ENCODE measurements at places on chromosomes 7 and 10.

GRCh38 chr7:135527025-135527424 is 17.1 kb upstream of the CNOT4 start:
- DNase-seq, result no peak

- no peak for DNase-seq
Measured at GRCh38 chr10:69070951-69071350, 17.0 kb upstream of the SRGN start.

GRCh38 chr7:16193631-16194030 is 227.7 kb downstream of the CRPPA start:
- no peak for DNase-seq

DNA sequence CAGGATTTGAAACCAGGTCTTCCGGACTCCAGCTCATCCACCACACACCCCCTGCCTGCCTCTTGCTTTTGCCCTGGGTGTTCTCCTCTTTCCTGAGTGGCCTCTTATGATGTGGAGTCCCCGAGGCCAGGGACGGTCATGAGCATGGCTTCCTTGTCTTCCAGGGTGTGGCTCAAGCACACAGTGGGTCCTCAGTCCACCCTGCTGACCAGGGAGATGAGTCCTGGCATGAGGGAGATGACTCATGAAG is 32.8 kb downstream of the DNAJB12 start:
- DNase-seq, result no peak

- peak; percentile 27 for DNase-seq
Measured at GRCh38 chr7:42854571-42855118, 57.2 kb downstream of the C7orf25 start.

DNA sequence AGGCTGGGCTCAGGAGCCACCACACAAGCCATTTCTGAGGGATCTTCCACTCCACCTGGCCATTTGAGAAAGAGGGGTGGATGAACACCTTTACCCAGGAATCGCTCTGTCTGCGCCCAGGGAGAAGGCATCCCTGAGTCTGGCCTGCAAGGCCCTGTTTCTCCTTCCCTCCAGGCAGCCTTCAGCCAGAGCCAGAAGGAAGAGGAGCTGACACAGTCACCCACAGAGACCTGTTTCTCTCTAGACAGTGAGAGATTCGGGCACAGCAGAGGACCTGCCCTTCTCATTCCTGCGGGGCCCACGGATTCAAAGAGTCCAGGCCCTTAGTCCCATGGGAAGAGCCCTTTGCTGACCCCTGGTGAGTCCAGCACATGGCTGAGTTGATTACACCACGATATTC is 127.5 kb upstream of the TNS3 start:
- DNase-seq, result no peak

DNA sequence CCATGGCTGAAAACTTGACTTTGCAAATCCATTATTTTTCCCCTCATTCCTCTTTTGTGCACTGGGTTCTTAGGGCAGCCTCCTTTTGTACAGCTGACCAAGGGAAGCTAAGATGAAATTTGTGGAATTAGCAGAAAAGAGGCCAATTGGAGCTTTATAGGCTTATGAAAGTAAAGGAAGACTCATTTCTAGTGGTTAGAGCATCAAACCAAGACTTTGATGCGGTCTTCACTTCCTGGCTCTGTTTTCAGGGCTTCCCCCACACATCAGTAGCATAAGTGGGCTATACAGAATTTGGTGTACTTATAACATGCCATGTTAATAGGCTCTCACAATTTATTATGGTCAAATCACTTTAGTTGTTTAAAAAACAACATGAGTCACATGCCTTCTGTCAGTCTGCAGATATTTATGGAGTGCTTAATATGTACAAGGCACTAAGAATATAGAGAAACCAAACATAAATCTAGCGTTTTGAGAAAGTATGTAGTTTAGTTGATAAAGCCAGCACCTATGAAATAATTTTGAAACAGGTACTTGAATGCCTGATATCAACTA is 5.7 kb downstream of the AUTS2 start:
- DNase-seq, result no peak

GRCh38 chr7:4607311-4607729 is 74.8 kb upstream of the FOXK1 start:
- DNase-seq, result no peak

DNA sequence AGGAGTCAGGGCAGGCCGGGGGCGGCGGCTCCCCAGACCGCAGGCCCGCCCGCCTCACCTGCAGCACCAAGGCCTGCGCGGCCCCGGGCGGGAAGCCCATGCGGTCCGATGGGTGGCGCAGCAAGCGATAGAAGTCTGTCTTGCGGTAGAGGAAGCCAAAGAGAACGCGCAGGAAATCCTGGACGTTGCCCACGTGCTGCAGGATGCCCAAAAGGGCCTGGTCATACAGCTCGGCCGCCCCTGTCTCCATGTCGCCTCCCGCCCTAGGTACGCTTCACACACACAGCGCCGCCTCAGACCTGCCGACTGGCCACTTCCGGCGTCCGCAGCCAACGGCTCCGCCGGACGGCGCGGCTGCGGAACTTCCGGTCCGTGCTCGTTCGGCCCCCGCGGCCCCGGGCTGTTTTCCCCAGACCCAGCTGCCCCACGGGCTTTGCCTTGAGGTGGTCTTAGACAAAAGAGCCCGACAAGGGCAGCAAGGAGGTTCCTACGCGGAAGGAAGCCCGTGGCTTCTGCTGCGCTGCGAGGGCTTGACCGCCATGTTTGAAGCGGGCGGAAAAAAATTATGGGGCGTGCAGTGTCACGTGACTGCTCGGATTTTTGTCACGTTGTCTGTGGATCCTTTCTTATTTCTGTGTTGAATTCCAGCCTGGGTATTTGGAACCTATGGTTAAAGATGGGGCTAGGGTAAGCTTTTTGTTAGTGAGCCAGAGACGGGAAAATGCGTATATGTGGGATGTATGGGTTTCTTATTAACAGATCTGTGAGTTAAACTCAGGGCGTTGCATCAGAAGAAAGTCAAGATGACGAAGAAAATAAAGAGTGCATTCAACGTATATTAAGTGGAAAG is at the start of gene NUDCD3:
Gene NUDCD3 (minus strand): TSS at position 308 of the 850 bp plus-strand sequence. CDS start 58 bp downstream, at position 250.
- DNase-seq, result peak; percentile 95

- peak; percentile 16 for DNase-seq
Measured at GRCh38 chr10:46040004-46040403, 6.1 kb downstream of the MSMB start.

DNA sequence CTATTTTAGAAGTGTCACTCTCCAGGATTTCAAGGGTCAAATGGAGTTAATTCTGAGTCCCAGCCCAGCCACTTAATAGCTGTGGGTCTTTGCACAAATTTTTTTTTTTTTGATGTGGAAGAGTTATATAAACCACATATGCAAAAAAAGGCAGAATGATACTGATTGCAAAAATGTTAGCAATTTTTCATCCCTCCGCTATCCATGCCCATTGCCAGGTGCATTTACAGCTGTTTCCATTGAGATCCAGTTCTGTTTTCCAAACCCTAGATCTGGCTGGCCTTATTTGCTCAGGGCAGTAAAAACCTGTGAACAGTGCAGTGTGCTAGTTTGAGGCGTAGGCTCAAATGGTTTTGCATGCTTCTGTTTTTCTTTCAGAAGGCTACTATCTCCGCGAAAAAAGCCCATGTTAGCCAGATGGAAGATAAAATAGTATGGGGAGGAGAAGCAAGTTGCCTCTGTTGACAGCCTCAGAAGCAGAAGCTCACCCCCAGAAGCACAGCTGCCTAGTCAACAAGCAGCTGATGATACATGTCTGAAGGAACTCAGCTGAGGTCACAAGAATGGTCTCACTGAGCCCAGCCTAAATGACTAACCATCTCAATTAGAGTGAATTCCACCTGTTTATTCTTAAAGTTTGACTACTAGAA is 997 bp upstream of the ZNF138 start:
- no peak for DNase-seq

DNA sequence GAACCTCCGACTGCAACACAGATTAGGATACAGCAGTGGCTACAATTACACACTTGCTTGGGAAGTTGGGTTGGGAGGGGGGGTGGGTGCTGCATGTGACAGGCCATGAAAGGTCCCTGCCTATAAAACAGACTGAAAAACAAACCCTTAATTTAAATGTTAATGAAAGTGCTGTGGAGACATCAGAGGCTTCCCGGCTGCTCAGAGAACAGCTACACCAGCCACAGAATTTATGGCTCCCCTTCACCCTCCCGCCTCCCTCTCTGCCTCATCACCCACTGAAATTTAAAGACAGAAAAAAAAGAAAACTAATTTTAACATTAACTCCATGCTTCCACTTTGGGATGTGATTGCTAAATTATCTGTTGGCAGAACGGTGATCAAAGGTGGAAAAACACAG is 34.7 kb downstream of the FBXW4 start:
- DNase-seq, result no peak

DNA sequence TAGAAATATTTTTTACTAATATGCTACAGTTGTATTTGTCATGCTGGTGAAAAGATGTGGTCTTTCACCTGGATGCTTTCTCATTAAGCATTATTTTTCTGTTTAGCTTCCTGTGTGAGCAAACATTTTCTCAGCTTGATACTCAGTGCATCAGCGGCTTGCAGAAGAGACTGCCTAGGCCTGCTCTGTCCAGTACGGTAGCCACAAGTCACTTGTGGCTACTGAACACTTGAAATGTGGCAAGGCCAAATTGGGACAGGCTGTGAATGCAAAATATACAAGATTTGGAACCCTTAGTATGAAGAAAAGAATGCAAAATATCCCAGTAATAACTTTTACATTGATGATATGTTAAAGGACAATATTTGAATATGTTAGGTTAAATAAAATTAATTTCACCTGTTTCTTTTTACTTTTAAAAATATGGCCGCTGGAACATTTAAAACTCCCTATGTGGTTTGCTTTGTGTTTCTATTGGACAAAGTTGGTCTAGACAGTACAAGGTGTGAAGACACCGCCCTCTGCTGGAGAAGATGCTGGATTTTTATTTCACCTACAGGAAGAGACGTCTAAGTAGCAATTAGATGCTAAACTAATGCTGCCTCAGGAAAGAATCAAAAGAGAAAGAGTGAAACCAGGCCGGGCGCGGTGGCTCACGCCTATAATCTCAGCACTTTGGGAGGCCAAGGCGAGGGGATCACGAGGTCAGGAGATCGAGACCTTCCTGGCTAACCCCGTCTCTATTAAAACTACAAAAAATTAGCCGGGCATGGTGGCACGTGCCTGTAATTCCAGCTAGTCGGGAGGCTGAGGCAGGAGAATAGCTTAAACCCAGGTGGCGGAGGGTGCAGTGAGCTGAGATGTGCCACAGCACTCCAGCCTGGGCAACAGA is 5.3 kb downstream of the SRGN start:
- DNase-seq, result peak; percentile 66

GRCh38 chr7:50505553-50506210 is 55.5 kb upstream of the FIGNL1 start:
- DNase-seq, result no peak

DNA sequence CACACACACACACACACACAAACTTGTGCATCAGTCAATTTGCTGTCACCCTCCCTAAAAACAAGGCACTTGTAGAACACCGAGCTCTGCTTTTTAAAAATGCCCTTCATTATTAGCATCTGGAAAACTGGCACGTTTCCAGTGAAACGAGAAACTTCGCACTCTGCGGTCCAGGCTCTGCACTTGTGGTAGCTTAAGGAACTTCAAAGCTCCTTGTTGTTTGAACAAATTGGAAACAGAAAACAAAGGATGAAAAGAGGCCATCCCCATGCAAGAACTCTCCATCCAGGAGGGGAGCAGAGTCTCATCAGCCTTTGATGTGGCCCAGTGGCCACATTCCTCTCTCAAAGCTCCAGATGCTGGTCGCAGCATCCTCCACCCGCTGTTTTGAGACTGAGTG is 105.1 kb downstream of the C10orf90 start:
- peak; percentile 64 for DNase-seq

DNA sequence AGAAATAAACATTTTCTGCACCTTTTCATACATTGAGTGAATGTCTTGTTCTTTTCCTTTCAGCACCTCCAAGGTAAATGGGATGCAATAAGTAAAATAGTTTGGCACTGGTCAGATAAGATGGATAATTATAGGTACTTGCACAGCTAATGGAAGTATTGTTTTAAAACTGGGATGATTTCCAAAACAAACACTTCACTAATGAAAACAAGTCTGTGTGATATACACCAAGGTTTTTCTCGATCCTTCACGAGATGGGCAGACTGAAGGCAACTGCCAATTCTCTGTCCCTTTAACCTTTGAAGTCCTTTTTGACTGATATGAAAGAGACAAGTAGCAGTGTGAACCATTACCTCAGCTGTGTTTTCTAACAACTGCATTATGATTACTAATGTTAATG is 423.8 kb downstream of the GFRA1 start:
- DNase-seq, result no peak

DNA sequence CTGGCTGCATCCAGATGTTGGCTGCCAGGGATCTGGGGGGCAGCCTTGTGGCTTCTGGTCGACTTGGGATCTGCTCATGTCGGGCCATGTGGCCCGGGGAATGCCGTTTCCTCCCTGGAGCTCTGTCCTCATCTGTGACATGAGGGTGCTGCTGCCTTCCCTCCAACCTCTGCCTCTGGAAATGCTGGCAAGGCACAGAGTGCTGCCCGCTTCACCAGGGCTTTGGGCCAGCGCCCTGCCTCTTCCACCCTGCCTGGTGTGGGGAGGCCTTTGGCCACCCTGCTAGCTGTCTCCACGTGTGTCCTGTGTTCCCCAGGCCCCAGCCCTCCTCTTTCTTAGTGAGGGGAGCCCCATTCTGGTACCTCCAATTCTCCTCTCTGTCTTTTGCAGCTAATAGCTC is 5.8 kb upstream of the SMARCD3 start:
- DNase-seq, result no peak

GRCh38 chr7:40674316-40674715 is 539.5 kb downstream of the SUGCT start:
- DNase-seq, result no peak

GRCh38 chr7:149727053-149727898 is 46.1 kb downstream of the ZNF467 start:
- no peak for DNase-seq

DNA sequence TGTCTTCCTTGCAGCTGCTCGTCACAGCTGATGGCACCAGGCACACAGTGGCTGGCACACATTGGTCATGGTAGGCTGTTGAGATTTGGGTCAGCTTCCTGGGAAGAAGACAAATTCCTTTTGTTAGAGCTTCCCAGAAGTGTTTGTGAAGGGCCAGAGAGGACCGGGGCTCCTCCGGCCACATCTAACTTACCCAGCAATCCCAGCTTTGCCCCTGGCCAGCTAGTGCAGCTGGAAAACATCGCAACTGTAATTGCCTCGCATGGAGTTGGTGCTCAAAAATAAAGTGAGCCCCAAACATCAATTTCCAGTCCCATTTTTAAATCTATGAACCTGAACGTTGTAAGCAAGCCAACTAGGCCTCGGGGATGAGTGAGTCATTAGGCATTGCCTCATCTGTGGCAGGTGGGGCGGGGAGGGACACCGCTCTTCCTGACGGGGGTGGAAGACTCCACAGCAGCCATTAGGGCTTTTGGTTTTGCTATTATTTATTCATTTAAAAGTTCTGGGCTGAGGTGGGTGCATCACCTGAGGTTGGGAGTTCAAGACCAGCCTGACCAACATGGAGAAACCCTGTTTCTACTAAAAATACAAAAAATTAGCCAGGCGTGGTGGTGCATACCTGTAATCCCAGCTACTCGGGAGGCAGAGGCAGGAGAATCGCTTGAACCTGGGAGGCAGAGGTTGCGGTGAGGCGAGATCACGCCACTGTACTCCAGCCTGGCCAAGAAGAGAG is 12.4 kb downstream of the CPA5 start:
- no peak for DNase-seq

All from NCI-H510A treated with DMSO at 0.1 percent for 48 hours (cell line).